ENCODE measurements at places on chromosomes 16 and 17.

- no peak for DNase-seq
Measured at GRCh38 chr16:67963662-67964321, 4.6 kb downstream of the SLC12A4 start.

DNA sequence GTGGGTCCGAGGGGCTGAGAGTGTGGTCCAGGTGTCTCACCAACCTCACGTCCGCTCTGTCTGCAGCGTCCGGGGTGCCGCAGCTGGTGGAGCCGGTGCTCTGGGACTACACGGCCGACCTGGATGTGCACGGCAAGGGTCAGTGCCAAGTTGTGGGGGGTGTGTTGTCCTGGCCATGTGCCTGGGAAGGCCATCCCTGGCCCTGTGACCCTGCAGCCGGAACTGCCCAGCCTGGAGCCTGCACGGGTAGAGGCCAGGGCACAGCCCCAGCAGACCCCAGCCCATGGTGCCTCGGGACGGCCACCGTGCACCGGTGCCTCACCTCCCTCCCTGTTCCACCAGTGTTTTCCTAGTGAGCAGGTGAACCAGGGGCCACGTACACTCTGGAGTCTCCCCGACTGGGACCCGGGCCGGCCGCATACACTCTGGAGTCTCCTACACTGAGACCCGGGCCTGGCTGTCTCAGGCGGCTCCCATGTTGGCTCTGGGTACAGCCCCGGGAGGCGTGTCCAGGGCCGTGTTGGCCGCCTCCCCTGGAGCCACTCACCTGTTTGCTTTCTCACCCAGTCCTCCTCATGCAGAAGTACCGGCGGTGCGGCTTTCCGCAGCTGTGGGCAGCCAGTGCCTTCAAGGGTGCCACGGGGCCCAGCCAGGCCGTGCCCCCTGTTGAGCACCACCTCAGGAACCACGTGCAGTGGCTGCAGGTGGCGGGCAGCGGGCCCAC is 13.8 kb downstream of the CYBC1 start:
- no peak for DNase-seq

DNA sequence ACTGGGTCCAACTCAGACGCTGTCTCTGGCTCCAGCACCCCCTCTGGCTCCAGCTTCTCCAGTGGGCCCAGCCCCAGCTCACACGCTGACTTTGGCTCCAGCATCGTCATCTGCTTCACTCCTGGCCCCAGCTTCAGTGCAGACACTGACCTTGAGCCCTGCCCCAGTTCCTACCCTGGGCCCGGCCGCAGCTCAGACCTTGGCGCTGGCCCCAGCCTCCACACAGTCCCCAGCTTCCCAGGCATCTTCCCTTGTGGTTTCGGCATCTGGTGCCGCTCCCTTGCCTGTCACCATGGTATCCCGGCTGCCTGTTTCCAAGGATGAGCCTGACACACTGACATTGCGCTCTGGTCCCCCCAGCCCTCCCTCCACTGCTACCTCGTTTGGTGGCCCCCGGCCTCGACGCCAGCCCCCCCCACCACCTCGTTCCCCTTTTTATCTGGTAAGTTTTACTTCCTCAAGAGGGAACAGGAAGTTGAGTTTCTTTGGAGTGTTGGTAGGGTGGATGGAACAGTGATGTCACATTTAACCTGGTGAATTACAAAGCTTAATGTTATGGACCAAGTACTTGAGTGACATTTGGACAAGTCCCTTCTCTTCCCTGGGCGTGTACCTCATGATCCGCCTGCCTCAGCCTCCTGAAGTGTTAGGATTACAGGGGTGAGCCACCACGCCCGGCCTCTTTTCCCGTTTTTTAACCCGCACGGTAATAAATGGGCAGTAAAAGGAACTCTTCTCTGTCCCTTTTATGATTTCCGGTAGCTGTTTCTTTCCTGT is 23.4 kb upstream of the PHKG2 start:
- no peak for DNase-seq

- DNase-seq: no peak
Measured at GRCh38 chr16:1134776-1135458, 18.0 kb upstream of the CACNA1H start.

GRCh38 chr17:82391496-82392066 is 20.0 kb downstream of the UTS2R start:
- DNase-seq: no peak

GRCh38 chr16:5704271-5704670 is 606.7 kb upstream of the EEF2KMT start:
- DNase-seq: no peak
